Stimulated activated CD4-positive, alpha-beta T cell treated with anti-CD3 and anti-CD28 coated beads, Interleukin-15, amount 100 ng/mL, for 1 hour (primary cell): ENCODE measurements at places on chromosomes 6 and 20.

DNA sequence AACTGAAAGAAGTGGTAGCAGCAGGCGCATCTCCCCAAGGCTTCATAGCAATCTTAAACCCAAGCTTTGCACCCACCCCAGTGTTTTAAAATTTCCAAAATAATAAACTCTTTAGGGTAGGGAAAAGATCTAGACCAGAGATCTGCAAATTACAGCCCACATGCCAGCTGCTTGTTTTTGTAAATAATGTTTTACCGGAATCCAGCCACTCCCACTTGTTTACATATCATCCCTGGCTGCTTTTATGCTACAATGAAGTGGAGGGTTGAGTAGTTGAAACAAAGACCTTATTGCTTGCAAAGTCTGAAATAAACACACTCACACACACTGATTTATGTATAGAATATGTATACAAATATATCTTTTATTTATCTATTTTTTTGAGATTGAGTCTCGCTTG lies 30.0 kb downstream of the SLX4IP start:
- DNase-seq, result no peak

- DNase-seq, result no peak
These were observed 81.5 kb downstream of the MYLK4 start for GRCh38 chr6:2669067-2669700.

DNA sequence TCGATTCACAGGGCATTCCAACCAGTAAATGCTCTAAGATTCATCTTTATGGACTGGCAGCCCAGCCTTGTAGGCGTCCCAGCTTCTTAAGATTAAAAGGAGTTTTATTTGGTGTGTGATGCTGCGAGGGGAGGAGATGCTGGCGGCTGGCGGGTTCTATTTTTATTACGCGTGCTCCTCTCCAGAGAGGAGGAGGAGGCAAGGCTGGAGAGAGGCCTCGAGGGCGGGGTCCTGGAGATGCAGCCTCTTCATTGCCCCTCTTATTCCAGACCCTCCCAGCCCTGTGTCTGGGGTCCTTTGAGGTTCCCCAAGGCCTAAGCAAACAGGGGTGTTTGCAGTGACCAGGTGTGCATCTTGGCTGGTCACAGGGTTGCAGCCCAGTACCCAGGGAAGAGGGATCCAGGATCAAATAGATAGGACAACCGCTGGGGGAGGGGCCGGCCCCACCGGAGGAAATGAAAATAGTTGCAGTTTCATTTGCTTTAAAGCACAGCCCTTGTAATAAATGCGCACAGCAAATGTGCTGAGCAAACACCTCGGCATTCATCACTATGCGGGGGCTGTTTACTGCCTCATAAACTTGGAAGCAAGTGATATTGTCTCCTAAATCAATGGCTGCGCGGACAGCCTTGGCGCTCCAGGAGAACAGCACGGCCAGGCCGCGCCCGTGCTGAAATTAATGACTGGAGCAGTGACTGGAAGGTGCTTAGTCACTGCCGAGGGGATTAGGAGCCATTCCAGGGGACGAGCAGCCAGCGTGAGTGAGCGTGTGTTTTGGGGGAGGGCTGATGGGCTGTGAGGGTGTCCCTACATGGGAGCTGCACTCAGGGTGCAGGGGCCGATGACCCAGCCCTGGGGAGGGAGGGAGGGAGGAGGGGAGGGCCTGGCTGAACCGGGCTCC lies 83.0 kb downstream of the TMEM242 start:
- DNase-seq, result no peak

- DNase-seq, result no peak
These were observed 168.5 kb upstream of the AKIRIN2 start for GRCh38 chr6:87870556-87870955.
